HT1080 (cell line): ENCODE measurements at places on chromosomes 13 and 19.

- no peak for DNase-seq
Observed at GRCh38 chr13:110407021-110407420, 99.9 kb downstream of the COL4A2 start.

- peak; percentile 43 for DNase-seq
Observed at GRCh38 chr19:46192992-46193650, 36.4 kb upstream of the IGFL1 start.

DNA sequence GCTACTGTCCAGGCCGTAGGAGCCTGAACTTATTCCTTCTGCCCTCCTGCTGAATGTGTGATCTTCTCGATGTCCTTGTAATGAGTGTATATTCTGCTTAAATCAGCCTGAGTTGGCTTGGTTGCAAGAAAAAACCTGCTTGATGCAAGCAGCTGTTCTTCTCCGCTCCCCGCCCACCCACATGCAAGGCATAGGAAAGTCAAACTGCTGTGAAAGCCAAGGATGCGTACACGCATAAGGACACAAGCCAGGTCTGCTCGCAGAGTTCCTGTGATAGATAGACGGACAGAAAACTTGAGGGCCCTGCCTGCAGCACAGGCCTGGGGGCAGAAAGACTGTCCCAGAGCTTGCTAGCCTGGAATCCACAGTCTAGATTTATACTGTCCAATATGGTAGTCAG, 101.1 kb downstream of the DNAJC15 start:
- DNase-seq: no peak

- DNase-seq: peak; percentile 82
Observed at GRCh38 chr13:111043575-111043982, 71.5 kb upstream of the ARHGEF7 start.

- DNase-seq: no peak
Observed at GRCh38 chr19:31506102-31506501, 156.9 kb upstream of the TSHZ3 start.

DNA sequence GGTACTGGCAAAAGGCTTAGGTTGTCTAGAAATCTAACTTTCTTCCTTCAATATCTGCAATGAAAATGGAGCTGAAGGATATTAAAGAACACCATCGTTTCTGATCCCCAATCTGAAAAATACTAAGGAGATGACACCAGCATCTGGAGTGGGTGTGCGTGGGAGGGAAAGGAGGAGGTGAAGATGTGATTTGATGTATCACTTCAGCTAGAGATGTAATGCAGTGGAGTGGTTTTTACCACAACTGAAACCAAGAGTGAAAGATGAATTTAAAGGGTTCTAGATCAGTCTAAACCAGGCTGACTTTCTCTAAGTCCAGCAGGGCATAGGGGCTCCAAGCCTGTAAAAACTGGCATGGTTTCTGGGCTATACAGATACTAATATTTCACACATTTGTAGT, 148.4 kb downstream of the AKAP11 start:
- DNase-seq: no peak

GRCh38 chr13:43596006-43596405, 190.8 kb downstream of the ENOX1 start:
- no peak for DNase-seq

DNA sequence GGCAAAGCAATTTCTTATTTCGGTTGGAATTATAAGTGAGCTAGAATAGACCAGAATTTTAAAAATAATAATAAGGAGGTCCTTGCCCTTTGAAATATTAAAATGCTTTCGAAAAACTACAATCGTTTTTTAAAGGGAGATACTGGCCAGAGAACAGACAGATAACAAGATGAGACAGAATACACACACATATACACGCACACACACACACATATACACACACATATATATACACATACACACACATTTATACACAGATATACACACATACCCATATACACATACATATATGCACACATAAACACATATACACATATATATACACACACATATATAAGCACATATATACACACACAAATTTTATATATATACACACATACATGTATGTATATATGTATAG, 175.3 kb upstream of the MIR17HG start:
- no peak for DNase-seq

- peak; percentile 80 for DNase-seq
Observed at GRCh38 chr19:38851622-38852230, 1.9 kb upstream of the HNRNPL start.

- no peak for DNase-seq
Observed at GRCh38 chr13:40923867-40924266, 95.2 kb downstream of the ELF1 start.

DNA sequence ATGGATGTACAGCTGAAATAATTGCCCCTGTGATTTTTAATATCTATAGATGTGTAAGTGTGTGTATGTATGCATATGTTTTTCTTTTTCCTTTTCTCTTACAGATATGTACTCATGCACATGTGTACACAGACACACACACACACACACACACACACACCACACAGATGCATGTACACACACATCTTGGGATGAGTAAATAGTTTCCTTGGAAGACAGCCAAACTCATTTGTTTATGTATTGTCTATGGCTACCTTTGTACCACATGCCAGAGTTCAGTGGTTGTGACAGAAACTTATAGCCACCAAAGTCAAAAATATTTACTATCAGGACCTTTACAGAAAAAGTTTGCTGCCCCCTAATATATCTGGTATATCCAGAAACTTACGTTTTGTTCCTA, 192.6 kb downstream of the MAB21L1 start:
- peak; percentile 19 for DNase-seq

GRCh38 chr19:708154-709143, at the start of gene PALM:
TSS of gene PALM (plus strand) at chr19:708935. CDS start at chr19:709147, 212 bp downstream.
- no peak for DNase-seq

DNA sequence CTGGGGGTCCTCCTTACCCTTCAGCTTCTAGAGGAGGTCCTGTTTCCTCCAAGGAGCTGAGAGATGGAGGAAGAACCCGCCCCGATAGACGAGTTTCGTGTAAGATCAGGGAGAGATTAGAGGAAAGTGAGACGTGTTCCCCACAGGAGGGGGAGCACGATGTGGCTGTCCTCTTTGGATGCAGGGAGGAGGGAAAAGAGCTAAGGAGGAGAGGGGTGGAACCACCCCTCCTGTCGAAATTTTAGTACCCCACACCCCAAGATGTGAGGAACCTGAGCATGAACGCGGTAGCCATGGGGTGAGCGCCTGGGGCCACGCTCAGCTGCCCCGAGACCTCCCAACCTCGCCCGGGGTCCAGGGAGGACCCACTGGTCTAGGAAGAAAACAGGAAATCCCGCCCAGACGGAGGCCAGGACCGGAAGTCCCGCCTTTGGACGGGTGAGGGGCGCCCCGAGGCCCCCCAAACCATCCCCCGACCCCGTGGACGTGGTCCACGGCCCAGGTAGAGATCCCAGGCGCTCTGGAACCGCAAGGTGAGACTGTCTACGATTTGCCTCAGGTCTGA, 1.2 kb downstream of the AKT1S1 start:
- peak; percentile 45 for DNase-seq

DNA sequence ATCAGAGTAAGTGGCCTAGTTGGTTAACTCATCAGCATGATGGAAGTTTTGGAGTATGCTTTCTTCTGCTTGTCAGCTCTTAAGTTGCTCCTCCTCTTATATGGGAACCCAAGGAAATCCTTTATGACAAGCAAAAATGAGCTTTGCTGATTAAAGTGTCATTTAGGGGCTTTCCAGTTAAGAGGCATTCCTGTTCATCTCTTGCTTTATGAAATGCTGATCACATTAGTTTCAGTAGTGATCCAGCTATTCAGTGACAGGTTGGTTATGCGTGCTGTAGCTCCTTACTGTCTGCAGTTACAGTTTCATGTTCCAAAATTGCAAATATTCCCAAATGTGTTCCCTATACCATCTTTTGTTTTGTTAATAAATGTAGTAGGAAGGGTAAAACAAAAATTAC, 146.6 kb downstream of the CDK8 start:
- DNase-seq: no peak

- no peak for DNase-seq
Observed at GRCh38 chr13:81658598-81659370, 1317.9 kb upstream of the SPRY2 start.

- no peak for DNase-seq
Observed at GRCh38 chr13:22196777-22197176, 525.9 kb downstream of the FGF9 start.

GRCh38 chr19:30450100-30450499, 77.9 kb downstream of the ZNF536 start:
- no peak for DNase-seq

DNA sequence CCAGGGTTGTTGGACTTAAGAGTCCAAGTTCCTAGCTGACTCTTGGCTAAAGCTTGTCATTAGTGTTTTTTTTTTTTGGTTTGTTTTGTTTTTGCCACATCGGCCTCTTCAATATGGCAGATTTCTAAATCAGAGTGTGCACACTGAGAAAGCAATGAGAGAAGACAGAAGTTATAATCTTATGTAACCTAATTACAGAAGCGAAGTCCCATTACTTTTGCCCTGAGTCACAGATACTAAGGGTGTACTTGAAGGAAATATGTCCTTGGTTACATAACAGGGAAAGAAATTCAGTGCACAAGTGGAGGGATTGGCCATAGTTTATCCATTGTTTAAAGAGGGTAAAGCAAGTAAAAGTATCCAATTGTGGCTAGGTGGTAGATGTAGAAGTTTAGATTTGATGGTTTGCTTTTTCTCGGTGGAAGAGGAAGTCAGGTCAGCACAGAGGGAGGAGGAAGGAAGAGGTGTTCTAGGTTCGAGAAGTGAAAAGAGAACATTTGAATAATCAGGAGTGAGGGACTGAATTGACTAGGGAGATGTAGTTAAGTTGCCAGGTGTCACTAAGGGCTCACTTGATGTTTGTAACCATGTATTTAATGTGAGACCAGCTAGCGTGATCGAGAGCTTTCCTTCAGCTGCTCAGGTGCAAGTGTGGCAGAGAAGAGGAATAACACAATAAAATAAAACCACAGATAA, 12.2 kb downstream of the GTF2F2 start:
- no peak for DNase-seq

DNA sequence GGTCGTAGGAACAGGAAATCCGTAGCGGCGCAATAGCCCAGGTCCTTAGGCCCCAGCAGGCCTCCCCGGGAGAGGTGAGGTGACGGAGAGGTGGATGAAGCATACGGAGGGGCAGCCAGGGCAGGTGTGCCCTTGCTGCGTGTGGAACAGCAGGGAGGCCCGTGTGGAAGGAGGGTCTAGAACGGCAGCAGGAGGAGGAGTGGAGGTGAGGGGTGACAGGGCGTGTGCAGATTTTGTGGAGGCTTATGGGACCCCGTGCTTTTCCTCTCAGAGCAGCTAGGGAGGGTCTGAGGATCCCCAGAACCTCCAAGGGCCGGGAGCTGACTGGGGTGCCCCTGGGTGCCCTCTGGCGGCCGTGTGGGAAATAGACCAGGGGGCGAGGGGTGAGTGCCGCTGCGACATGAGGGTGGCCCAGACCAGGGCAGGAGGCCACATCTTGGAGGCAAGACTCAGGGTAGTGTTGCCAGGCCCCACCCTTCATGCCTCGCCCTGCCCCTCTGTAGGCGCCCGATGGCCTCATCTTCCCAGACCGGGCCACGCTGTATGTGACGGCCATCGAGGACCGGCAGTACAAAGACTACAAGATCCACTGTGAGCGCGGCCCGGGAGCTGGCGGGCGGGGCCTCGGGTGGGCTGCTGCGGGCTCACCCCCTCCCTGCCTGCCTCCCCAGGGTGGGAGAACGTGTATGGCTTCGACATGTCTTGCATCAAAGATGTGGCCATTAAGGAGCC, 5.0 kb upstream of the ADM5 start:
- DNase-seq: no peak

- no peak for DNase-seq
Observed at GRCh38 chr13:48233889-48234488, 983 bp downstream of the ITM2B start.

DNA sequence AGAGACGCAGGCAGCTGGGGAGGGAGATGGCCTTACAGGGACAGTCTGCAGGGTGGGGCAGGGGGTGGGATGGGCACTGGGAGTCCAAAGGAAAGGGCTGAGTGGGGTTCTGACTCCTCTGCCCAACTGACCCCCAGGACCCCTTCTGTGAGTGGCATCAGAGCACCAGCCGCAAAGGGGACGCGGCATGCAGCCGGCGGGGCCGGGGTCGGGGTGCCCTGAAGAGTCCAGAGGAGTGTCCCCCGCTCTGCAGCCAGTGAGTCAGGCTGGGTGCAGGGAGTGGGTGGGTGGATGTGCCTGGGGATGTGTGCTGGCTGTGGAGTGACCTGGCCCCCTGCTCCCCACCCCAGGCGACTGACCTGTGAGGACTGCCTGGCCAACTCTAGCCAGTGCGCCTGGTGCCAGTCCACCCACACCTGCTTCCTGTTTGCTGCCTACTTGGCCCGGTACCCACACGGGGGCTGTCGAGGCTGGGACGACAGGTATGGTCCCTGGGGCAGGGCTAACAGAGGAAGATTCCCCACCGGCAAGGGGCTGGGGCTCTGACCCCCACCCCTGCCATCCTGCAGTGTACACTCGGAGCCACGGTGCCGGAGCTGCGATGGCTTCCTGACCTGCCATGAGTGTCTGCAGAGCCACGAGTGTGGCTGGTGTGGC, 25.8 kb downstream of the MEGF8 start:
- DNase-seq: no peak

DNA sequence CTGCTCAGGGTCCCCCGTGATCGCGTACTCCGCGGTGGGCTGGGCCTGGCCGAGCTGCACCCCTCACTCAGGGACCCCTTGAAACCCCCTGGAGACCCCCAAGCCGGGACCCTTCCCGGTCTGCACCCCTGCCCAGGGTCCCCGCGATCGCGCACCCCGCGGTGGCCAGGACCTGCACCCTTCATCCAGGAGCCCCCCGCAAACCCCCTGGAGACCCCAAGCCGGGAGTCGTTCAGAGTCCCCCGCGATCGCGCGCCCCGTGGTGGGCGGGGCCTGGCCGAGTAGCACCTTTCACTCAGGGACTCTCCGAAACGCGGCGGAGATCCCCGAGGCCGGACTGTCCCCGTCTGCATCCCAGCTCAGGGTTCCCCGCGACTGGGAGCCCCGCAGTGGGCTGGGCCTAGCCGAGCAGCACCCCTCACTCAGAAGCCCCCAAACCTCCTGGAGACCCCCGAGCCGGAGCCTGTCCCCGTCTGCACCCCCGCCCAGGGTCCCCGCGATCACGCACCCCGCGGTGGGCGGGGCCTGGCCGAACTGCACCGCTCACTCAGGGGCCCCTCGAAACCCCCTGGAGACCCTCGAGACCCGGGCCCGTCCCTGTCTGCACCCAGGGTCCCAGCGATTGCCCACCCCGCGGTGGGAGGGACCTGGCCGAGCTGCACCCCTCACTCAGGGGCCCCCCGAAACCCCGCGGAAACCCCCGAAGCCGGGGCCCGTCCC, 748 bp downstream of the LMNB2 start:
- DNase-seq: no peak
